ENCODE measurements at places on chromosomes 2 and 18.

DNA sequence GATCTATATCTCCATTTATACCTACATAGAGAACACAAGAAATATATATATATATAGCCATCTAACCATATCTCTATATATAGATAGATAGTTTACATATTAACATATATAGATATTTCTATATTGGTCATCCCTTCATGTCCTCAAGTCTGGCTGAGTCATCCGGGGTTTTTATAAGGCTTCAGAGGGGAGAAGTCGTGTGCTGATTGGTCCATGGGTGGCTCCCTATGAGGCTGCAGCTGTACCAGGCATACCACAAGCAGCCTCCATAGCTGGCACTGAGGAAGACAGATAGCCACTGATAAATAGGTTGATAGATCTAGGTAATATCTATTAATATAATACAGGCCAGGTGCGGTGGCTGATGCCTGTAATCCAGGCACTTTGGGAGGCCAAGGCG lies 618.3 kb upstream of the SETBP1 start:
- DNase-seq = no peak
- H3K36me3 ChIP-seq = no peaks in the 10 kb centered on the region
- no peaks in the 10 kb centered on the region for H3K4me1 ChIP-seq
- H3K27ac ChIP-seq = no peak overlapping the region
- no peak overlapping the region for H3K4me3 ChIP-seq

DNA sequence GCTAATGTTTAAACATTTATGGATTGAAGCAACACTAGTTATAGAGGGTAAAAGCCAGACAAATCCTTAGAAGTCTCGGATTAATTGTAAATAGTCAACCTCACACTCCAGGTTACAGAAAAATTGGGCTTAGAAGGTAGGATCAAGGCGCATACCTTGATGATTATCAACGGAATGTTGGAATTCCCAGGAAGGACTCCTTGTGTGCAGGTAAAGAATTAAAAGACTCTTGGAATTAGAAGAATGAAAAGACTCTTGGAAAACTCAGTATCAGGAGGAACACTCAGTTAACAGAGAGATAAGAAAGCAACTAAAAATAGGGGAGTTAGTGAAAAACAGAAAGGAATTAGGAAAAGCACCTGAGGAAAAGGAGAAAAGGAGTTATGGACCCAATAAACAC lies 29.3 kb upstream of the EPHA4 start:
- no peak overlapping the region for H3K4me3 ChIP-seq
- peaks cover 2% of the 10 kb centered on the region for H3K4me1 ChIP-seq
- no peaks in the 10 kb centered on the region for H3K36me3 ChIP-seq
- no peak for DNase-seq

DNA sequence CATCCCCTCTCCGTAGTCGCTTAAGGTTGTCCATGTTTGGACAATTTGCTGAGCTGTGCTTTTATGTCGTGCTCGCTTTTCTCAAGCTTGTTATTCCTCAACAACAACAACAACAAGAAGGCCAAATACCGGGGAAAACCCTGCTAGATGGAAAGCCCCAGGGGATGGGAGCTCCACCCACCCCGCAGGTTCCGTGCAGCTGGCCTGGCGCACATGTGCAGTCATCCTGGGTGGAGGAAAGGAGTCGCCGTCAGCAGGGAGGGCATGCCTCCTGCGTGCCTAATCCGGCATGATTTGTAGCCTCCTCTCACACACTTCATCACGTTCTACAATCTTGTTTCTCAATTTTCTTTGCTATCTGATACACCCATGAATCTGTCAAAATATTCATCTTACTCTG lies 87.4 kb upstream of the SALL3 start:
- no peak overlapping the region for H3K4me3 ChIP-seq
- no peak for DNase-seq
- no peak overlapping the region for H3K27ac ChIP-seq
- H3K36me3 ChIP-seq = peaks cover 6% of the 10 kb centered on the region
- H3K27me3 ChIP-seq = no peaks in the 10 kb centered on the region

DNA sequence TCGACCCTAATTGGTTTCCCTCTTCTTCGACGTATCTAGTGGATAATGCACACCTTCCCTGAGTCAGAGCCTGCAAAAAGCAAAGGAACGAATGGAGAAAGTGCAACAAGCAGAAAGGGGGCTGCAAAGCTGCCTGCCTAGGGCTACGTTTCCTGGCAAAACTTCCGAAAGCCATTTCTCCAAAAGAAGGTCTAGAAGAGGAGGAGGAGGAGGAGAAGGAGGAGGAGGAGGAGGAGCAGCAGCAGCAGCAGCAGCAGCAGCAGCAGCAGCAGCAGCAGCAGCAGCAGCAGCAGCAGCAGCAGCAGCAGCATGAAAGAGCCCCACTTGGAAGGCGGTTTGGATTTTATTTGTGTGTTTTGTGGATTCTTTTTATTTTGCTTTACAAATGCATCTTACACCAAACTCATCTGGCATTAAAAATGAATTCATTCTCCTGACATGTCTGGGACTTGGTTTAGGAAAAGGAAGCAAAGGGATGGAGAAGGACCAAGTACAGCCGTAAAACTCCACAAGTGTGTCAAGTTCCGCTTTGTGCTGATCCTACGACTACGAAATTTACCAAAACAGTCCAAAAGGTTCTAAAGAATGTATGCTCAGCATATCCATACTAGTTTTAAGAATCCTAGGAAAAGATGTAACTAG lies 2.0 kb downstream of the TCF4 start:
- H3K4me3 ChIP-seq = peak overlapping the region; percentile 93
- peaks cover 60% of the 10 kb centered on the region for H3K4me1 ChIP-seq
- no peaks in the 10 kb centered on the region for H3K27me3 ChIP-seq
- no peaks in the 10 kb centered on the region for H3K36me3 ChIP-seq
- H3K27ac ChIP-seq = peak overlapping the region; percentile 97

DNA sequence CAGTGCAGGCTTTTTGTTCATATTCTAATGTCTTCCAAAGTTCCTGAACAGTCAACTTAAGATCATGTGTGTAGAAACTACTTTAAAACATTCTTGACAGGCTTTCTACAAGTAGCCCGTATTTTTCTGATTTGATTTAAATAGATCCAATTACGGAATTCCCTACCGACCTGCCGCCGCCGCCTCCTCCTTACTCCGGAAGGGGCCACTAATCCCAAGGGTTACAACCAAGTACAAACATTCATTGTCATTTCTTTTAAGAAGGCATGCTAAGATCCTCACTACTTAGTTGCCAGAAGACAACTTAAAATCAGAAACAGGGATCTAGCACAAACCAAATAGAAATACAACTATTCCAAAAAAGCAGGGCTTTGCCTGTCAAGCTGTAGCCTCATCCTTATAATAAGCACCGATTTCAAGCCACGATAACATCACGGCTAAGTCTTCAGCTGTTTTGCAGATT lies 784 bp downstream of the WDR33 start:
- peaks cover 45% of the 10 kb centered on the region for H3K4me1 ChIP-seq
- peak; percentile 25 for DNase-seq
- peaks cover 36% of the 10 kb centered on the region for H3K36me3 ChIP-seq
- peak overlapping the region; percentile 99 for H3K27ac ChIP-seq

GRCh38 chr2:95034221-95034620 lies 8.7 kb downstream of the MAL start:
- H3K36me3 ChIP-seq = peaks cover 12% of the 10 kb centered on the region
- peaks cover 3% of the 10 kb centered on the region for H3K4me1 ChIP-seq
- H3K27ac ChIP-seq = no peak overlapping the region
- H3K4me3 ChIP-seq = no peak overlapping the region
- DNase-seq = no peak

- no peaks in the 10 kb centered on the region for H3K36me3 ChIP-seq
- no peak overlapping the region for H3K4me3 ChIP-seq
- H3K4me1 ChIP-seq = peaks cover 32% of the 10 kb centered on the region
- DNase-seq = no peak
Observed at GRCh38 chr2:230661072-230661957, 51.3 kb upstream of the CAB39 start.
